ENCODE measurements at places on chromosomes 2 and 18.

- no peak for DNase-seq
These were observed 107.9 kb upstream of the IL1R2 start for GRCh38 chr2:101883860-101884259.

DNA sequence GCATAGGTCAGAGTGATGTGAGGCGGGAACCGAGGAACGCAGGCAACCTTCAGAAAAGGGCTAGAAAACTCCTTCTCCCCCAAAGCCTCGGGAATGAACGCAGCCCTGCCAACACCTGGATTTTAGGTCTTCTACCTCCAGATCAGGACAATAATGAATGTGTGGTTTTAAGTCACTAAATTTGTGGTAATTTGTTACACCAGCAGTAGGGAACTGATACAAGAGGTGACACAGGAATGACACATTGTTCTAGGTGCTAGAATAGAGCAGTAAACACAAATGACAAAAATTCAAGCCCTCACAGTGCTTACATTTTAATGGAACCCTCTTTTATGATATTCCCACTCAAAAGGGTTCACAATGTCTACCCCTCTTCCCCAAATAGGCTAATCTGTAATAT lies 39.2 kb upstream of the EML4 start:
- DNase-seq, result no peak

- DNase-seq, result no peak
These were observed 25.7 kb upstream of the PLA2R1 start for GRCh38 chr2:160087854-160088745.

DNA sequence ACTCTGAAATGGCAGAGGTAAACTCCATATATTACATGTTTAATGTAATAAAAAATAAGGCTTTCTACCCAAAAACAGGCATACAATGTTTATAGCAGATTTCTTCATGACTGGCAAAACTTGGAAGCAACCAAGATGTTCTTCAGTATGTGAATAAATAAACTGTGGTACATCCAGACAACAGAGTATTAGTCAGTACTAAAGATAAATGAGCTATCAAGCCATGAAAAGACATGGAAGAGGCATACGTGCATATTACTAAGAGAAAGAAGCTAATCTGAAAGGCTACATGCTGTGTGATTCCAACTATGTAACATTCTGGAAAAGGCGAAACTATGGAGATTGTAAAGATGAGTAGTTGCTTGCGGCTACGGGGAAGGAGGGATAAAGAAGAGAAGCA lies 97.4 kb downstream of the OSR1 start:
- no peak for DNase-seq

DNA sequence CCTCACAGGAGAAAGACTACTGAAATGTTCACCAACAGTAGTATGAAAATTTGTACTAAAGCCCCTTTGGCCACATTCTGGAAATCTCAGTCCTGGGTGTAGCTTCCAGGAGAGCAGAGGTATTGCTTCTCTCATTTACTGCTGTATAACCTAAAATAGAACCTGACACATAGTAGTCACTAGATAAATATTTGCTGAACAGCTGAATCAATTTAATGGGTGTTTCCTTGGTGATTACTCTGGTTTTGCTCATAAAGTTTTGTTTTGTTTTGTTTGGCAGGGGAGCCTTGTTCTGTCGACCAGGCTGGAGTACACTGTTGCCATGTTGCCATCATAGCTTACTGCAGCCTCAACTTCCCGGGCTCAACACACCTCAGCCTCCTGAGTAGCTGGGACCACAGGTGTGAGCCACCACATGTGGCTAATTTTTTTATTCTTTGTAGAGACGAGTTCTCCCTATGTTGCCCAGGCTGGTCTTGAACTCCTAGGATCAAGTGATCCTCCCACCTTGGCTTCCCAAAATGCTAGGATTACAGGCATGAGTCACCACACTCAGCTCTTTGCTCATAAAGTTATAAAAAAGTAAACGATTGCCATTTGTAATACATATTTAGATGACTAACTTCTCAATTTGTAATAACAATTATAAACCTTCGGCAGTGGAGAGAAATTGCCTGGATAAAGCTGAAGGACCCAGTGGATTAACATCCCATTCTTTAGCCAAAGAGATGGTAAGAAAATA lies 11.5 kb upstream of the PARD3B start:
- no peak for DNase-seq

GRCh38 chr2:45935791-45936622 lies 284.5 kb downstream of the PRKCE start:
- DNase-seq, result peak; percentile 50

DNA sequence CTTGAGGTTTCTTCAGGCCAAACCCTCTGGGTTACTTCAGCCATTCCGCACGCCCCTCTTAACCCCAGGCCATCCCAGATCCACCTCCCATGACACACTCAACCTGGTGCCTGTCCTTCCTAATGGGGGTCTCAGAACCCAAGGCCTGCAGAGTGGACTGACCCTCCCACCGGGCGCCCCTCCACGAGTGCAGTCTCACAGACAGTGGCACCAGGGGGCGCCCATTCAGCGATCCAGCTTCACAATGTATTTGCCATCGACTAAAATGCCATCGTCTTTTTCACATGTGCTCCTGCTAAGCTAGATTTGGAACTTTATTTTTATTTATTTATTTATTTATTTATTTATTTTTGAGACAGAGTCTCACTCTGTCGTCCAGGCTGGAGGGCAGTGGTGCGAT lies 38.5 kb downstream of the INPP5D start:
- DNase-seq, result no peak

- no peak for DNase-seq
These were observed 49.4 kb downstream of the TANC1 start for GRCh38 chr2:159017837-159018236.

DNA sequence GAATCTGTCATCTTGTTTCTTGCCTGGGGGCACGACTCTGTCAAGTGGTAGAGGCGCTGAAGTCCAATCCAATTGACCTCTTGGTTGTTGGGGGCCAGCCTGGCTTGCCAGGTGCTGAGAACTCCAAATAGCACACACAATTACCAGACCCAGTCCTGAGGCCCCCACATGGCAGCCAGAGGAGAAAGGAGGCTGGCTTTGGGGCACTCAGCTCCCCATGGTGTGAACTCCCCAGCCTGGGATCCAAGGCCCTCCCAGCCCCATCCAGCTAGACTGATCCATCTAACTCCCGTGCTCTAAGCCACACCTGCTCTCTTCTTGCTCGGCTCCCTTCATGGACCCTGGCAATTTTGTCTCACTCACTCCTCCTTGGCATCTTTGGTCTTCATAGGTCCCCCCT lies 170.0 kb downstream of the CELF4 start:
- no peak for DNase-seq

All from activated CD4-positive, alpha-beta memory T cell treated with anti-CD3 and anti-CD28 coated beads, Interleukin-2, amount 10 ng/mL, durations not matched to agents 7 days and 5 days (primary cell).